ENCODE measurements at places on chromosomes 1 and 21.

- no peak for DNase-seq
These were observed 33.9 kb upstream of the PTPRC start for GRCh38 chr1:198604975-198605374.

GRCh38 chr1:151537112-151537511, 3.0 kb upstream of the TUFT1 start:
- no peak for DNase-seq

GRCh38 chr1:78716186-78716585, 66.6 kb downstream of the IFI44 start:
- DNase-seq = no peak

DNA sequence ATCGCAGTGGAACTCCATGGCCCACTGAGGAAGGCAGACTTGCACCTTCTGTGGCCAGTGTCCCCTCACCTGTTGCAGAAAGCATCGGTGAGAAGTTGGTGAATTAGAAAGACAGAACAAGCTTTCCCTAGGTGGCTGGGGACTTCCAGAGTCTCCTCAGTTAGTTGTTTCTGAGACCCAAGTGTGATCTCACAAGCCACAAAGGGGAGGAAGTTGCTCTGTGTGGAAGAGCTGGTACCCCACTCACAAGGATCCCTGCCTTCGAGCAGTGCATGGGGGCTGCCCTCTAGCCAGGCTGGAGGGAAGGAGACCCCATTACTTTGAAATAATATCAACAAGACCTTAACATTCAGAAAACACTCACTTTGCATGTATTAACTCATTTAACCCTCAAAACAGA, 2.1 kb downstream of the PRELP start:
- no peak for DNase-seq

DNA sequence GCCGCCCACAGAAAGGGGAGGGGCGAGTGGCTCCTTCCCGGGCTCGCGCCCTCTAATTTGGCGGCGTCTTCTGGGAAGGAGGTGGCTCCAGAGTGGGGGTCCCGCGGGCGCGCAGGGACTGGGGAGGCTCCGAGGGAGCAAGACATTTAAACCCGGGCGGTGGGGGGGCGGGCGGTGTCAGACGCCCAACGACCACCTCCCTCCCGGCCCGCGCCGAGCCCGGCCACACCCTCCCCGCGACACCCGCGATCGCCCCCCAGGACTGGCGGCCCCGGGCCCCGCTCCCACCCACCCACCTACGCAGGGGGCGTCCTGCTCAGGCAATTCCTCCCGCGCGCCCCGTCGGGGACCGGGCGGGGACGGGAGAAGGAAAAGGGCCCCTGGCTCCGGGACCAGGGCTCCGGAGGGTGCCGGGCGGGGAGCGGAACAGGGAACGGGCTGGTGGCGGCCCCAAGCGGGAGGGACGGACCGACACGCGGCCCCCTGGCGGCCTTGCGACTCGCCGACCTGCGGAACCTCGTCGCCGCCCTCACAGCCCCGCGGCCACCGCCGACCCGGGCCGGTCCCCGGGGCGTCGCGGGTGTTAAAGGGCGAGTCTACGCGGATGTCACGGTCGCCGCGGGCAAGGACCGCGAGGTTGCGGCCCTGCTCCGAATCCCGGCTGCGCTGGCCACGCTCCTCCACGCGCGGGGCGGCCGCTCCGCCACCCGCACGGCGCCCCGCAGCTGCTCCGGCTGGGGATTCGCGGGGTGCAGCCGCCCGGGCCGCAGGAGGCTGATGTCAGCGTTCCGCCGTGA, 94.0 kb upstream of the FMN2 start:
- DNase-seq = peak; percentile 5

DNA sequence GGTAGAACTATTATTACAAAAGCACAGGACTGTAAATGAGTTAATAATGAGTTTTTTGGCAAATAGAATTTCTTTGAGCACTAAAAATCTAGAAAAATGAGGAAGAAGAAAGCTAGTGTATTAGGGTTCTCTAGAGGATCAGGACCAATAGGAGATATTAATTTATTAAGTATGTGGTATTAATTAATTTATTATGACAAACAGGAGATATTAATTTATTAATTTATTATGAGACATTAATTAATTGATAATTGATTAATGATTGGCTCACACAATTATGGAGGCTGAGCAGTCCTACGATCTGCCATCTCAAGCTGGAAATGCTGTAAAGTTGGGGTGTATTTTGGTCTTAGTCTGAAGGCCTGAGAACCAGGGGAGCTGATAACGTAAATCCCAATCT, 31.2 kb downstream of the PLA2G4A start:
- no peak for DNase-seq

DNA sequence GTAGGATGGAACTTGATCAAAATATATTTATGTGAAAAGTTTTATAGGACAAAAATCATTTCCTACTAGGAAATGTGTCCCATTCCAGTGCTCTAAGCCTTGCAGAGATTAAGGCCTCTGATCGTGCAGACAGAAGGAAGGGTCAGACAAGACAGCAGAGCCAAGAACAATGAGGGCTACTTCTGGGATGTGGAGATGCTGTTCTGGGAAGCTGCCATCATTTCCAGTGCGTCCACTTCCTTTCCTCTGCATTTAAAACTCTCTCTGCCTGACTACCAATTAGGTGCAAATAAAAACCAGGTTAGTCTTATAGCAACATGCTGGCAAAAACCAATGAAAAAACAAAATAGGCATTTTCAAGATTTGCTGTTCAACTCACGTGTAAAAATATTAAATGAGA, 36.1 kb downstream of the BEND5 start:
- no peak for DNase-seq

- no peak for DNase-seq
These were observed 55.0 kb downstream of the TTC3 start for GRCh38 chr21:37128076-37128475.

GRCh38 chr1:35573198-35574124, at the start of gene TFAP2E:
TFAP2E (plus strand) TSS chr1:35573314; CDS start chr1:35573578, 264 bp downstream.
- no peak for DNase-seq

- no peak for DNase-seq
These were observed 32.7 kb downstream of the ALG14 start for GRCh38 chr1:95040032-95040525.

GRCh38 chr1:233707153-233707879, 93.4 kb downstream of the KCNK1 start:
- no peak for DNase-seq

- no peak for DNase-seq
These were observed 345.7 kb downstream of the ZNF326 start for GRCh38 chr1:90340606-90341005.

DNA sequence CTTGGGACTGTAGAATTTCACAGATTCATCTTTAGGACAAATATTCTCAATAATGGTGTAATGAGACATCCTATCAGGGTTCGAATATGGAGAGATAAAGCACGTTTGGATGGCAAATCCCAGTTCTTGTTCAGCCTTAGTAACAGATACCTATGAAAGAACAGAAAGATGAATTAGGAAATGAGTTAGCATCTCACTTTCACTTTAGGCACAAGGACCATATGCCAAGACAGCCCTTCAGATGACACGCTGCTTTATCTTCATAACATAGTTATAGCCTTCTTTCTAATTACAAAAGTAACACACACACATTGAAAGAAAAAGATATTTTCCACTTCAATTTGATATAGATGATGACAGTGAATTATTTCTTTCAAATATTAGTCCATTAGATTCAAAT, 173.6 kb downstream of the TGFBR3 start:
- DNase-seq = no peak

DNA sequence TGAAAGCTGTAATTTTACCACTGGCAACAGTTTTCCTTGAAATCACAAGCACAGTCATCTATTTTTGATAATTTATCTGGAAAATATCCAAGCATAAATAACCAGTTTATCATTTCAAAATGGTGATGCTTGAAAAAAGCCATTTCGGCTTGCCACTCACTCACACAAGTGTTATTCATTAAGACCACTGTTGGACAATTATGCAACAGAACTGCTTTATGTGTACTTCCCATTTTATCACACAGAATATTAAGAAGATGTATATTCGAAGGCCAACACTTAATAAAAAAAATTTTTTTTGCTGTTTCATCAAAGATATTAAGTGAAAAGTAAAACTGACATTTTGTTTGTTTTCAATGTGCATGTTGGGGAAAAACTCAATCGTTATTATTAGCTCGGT, 62.3 kb downstream of the EIF4G3 start:
- DNase-seq = no peak

- no peak for DNase-seq
These were observed 438.9 kb upstream of the ZP4 start for GRCh38 chr1:238329671-238330070.

All from activated T-cell treated with anti-CD3 and anti-CD28 coated beads, Interleukin-2, amount 50 U/mL, for 72 hours (primary cell).